ENCODE measurements at places on chromosomes 11 and 22. TPM values are rescaled to one million over a fixed set of nuclear protein-coding genes. Genes with fewer than 3 reads are reported as not detected.

Gene ZNF280B
- 2.1 TPM for total RNA-seq

- DNase-seq = no peak
Observed at GRCh38 chr22:35330258-35330861, 30.7 kb downstream of the TOM1 start.

DNA sequence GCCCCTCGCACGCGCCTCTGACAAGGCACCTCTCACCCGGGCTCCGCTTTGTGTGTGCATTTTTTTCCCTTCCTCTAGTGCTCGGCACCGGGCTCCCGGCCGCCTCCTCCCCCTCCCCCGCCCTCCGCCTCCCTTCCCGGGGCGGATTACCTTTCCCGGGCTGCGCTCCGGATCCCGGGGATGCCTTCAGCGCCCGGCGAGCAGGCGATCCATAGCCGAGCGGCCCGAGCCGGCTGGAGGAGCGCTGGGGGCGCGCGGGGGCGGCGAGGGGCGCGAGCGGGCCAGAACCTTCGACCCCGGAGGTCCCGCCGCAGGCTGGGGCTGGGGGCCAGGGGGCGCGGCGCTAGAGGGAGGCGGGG, 282 bp downstream of the MPPED2 start:
- no peak for DNase-seq

GRCh38 chr11:126624506-126624905, 269.0 kb downstream of the ST3GAL4 start:
- no peak for DNase-seq

Gene EFCAB6
- total RNA-seq = 1.4 TPM

DNA sequence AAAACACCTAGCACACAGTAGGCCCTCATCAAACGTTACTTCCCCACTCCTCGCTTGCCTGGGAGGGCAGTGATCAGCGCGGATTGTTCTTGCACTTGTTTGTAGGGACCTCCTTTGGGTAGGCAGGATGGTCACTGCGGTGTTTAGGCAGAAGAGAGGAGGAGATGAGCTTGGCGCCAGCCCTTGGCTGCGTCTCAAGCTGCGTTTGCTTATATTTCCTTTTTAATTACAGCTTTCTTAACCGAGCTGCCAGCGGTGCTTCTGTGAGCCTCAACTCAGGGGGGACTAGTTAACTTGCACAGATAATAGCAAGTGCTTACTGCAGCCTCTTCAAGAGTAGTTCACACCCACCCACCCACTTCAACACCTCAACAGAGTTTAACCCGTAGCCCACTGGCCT, 15.1 kb downstream of the IFT27 start:
- DNase-seq = peak; percentile 51

GRCh38 chr11:102276783-102277182, 40.5 kb upstream of the BIRC3 start:
- no peak for DNase-seq

Gene ANKK1
- total RNA-seq = not detected

Gene YPEL1
- 15.1 TPM for total RNA-seq
